T47D (cell line): ENCODE measurements at places on chromosomes 1 and 21.
A peak's percentile ranks its signal among the peaks of the same experiment; 100 is the strongest.

DNA sequence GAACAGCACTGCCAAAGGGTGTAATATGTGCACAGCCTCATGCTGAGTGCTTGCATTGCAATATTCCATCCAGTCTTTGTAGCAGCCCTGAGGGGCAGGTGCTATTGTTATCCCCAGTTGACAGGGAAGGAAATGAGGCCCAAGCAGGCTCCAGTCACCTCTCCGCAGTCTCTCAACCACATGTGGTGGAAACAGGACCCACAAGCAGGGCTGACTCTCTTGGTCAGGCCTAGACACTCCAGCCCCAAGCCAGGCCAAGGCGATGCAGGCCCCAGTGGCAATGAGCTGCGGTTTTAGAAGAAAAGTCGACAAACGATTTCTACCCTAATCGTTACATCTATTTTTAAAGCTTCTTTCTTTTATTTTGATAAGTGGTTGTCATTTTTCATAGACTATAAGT lies 52.6 kb upstream of the GADD45A start:
- no peak for DNase-seq

GRCh38 chr1:248858096-248858890 lies 592 bp downstream of the ZNF692 start:
- DNase-seq: peak; percentile 90

DNA sequence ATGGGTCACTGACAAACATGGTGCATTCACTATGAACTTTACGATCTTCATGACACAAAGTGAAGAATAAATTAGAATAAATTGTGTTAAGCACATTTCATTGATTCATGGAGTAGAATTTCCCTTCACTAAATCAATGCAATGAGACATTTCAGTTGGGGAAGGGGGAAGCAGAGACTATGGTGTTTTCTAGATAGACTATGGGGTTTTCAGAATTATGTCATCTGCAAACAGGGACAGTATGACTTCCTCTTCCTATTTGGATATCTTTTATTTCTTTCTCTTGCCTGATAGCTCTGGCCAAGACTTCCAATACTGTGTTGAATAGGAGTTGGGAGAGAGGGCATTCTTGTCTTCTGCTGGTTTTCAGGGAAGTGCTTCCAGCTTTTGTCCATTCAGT lies 80.0 kb upstream of the C1orf105 start:
- no peak for DNase-seq

DNA sequence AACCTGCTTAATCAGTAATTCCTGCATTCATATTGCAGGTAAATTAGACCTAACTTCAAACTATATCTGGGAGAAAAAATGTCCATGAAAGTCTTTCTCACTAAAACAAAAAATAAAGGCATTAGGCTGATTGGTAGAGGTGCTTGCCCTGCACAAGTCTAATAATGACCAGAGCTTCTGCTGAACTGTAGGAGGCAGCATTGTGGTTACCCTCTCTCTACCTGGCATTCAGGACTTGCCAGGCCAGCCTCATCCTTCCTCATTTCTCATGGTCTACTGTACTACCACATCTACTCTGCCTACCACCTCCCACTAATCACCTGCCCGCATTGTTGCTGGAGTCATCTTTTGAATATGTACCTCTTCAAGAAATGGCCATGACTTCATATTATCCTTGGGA lies 60.8 kb upstream of the KRTAP11-1 start:
- no peak for DNase-seq

GRCh38 chr1:26597629-26598039 lies 68.1 kb downstream of the RPS6KA1 start:
- peak; percentile 63 for DNase-seq

- DNase-seq: no peak
Observed at GRCh38 chr21:45534636-45535331, 7.5 kb downstream of the SLC19A1 start.

DNA sequence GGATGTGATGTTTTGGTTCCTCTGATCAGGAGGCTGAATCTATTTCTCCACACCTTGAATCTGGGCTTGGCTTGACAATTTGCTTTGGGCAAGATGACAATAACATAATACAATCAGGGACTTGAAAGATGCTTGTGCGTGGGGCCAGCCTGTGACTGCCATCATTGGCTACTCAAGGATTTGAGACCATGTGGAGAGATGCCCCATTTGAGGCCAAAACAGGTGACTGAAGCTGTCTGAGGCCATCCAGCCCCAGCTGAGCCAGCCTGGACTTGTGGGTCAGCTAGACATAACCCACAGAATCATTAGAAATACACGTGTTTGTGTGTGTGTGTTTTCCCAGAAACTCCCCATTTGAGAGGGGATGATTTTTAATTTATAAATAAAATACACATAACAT lies 421.5 kb downstream of the PTPRU start:
- no peak for DNase-seq

- DNase-seq: no peak
Observed at GRCh38 chr21:30448514-30448913, 8.4 kb downstream of the KRTAP15-1 start.

GRCh38 chr1:229132106-229132443 lies 138.8 kb upstream of the RAB4A start:
- no peak for DNase-seq

DNA sequence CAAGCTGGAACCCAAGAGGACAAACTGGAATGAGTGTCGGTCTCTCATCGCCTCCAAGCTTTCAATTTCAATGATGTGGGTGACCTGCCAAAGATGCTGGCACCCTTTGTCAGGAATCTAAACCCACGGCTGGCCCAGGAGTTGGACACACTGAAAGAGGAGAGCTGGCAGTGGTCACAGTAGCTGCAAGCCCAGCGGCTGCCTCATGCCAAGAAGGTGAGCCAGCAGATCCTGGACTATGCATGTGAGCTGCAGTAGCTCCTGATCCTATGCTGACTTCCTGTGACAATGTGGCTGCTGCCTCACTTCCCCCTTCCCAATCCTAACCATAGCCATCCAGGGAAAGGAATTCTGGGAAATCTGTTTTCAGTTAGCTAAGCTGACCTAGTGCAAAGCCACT lies 117.0 kb upstream of the VAV3 start:
- no peak for DNase-seq

DNA sequence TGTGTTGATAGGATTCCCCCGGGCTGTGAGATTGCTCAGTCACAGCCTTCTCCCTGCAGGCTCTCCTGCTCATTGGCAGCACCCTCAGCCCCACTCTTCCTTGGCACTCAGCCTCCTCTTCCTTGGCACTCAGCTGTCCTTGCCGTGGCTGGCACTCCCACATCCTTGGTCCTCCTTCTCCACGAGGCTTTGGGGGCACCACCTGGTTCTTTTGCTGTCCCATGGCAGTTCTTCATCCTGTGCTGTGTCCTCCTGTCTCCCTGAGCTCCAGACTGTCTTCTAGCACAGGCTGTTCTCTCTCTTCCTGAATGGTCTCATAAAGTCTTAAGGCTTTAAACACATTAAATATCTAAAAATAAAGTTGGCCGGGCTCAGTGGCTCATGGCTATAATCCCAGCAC lies 27.0 kb downstream of the PKNOX1 start:
- DNase-seq: no peak

- DNase-seq: no peak
Observed at GRCh38 chr1:56512724-56513494, 66.5 kb downstream of the PLPP3 start.

DNA sequence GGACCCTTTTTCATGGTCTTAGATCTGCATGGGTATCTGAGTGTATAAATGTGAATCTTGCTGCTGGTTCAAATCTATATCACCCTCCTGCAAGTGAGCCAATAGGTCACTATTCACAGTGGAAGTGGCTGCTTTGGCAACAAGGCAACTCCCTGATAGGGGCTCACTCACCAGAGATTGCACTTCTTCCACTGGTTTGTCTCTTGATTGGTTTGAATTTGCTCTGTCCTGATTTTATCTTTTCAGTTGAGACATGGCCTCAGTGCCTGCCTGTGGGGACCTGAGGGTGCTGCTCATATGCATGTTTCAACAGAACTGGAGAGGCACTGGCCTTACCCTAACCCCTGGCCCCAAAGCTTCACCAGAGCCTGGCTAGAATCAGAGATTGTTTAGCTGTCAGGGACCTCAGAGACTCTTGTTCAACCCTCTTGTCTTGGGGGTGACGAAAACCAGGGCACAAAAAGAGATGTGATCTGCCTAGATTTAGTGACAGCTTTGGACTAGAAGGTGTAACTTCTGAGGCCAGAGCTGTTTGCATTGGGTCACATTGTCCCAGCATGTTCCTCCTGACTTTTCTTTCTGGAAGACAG lies 16.9 kb downstream of the AVPR1B start:
- DNase-seq: no peak
